ENCODE measurements at places on chromosomes 3 and 15. TPM values are rescaled to one million over a fixed set of nuclear protein-coding genes. Genes with fewer than 3 reads are reported as not detected.

DNA sequence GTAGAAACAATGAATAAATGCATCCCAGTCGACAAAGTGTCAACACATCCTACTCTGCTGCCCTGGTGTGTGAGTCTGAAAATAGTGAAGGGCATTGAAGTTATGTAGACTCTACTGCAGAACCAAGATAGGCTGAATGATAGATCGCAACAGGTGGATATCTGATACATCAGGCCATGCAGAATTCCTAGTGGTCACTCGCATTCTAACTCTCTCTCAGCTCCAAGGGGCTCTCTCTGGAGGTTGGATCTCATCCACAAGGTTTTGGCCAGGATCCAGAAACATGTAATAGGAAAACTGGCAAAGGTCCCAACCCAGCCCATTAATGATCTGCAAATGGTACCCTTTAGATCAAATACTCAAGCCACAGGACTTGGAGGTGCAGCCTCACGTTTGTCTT, 514.1 kb downstream of the MAGI1 start:
- no peak for DNase-seq

DNA sequence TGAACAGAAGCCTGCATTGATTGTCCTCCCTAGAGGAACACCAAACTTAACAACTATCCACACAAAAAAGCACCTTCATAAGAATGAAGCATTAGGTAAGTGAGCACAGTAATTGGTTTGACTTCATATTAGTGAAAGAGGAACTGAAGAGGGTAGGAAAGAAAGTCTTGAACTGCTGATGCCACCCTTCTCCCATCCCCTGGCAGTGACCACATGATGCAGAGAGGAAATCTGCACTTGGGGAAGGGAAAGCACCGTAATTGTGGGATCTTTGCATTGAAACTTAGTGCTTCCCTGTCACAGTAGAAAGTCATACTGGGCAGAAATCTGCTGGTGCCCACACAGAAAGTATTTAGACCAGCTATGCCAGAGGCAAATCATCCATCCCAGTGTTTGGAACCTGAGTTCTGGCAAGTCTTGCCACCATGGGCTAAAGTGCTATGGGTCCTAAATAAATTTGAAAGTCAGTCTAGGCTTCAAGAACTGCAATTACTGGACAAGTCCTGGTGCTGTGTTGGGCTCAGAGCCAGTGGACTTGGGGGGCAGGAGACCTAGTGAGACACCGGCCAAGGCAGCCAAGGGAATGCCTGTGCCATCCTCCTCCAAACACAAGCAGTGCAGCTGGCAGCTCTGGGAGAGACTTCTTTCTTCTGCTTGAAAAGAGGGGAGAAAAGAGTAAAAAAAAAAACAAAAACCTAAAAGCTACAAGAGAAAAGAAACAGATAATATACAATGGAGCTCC, 63.6 kb downstream of the SLC15A2 start:
- DNase-seq = no peak

DNA sequence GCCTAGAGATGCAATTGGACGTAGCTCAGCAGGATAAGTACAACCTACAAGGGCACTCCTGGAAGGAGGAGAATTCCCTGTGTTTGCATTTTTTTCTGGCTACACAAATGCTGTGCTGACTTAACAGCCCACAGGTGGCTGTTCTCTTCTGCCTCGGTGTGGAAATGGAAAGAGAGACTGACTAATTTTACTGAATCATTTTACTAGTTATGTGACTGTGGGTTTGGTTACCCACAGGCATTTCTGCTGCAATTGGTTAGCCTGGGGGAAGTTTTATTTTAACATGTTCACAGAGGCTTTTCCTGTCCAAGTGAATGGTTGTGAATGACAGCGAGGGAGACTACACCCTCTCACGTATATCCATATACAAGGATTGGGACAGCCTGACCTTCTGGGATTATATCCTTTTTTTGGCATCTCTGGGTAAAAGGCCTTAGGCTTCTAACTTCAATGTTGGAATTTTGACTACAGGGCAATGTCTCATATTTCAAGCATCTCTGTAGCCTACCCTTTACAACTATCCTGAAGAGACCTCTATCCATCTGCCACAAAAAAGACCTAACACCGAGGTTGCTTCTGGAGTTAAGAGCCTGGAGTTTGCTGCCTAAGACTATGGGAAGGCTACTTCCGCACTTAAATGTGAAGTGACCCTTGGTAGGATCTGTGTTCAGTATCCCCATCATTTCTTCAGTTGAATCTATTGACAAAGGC, 67.2 kb upstream of the TP63 start:
- DNase-seq = no peak

DNA sequence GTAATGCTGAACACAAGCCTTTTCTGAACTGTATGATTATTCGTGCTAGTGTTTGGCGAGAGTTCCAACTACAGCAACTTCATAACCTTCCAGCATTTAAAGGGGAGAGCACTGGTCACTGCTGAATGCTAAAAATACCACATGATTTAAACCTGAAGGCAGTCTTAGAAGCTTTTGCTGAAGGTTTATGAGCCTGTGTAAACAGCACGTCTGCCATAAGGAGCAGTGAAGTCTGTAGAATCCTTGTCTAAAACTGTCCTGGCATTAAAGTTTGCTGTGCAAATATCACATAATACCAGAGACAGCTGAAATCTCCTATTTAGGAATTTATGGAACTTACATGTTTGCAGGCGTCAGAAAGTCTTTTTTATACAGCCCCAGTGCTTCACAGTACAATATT, 5.9 kb downstream of the SATB1 start:
- no peak for DNase-seq

DNA sequence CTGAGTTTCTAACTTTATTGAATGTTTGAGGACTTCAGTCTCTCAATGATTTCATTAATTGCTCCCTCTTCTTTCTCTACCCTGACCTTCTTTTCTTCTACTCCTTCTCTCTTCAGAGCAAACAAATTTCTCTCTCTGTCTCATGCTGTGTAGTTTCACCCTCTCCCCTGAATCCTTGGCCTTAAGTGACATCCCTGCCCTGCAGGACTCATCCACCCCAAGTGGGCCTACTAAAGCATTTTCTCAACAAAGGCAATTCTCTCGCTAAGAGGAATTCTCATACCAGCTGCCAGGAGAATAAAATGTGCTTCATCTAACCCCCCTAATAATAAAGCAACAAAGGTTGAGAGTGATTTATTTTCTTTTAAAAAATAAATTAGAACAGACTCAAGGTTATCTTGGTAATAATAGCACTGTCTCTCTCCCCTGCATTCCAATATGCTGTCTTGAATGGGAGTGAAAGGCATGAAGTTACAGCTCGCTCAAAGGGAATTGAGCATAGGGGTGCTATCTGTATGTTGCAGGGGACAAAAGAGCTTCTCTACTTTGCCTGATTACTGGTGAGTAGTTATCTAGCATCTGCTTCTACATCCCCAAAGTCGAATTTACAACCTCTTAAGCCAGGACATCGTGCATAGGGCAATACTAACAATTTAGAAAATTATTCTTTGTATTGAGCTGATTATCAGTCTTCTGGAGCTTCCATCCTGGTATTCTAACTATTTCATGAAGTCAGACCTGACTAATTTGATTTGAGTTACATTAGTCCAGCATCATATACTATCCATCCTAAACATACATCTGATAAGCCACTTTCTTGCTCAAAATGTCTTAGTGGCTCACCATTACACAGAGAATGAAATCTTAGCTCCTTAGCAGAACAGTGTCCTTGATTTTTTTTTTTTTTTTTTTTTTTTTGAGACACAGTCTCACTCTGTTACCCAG, 76.9 kb upstream of the DNAJC19 start:
- no peak for DNase-seq

- no peak for DNase-seq
Observed at GRCh38 chr3:156176048-156176447, 55.7 kb downstream of the KCNAB1 start.

- DNase-seq = no peak
Observed at GRCh38 chr3:186986816-186987215, 56.5 kb downstream of the ST6GAL1 start.

The RFC4 gene
- 68.8 TPM for polyA plus RNA-seq

The HGD gene
- polyA plus RNA-seq = 48.8 TPM

The WDR72 gene
- 12.3 TPM for polyA plus RNA-seq

The CCDC71 gene
- 9.6 TPM for polyA plus RNA-seq

The SKIL gene
- 43.8 TPM for polyA plus RNA-seq

The ECE2 gene
- not detected for polyA plus RNA-seq

The SLC12A1 gene
- not detected for polyA plus RNA-seq
